ENCODE measurements at places on chromosomes 5 and 9.

GRCh38 chr5:180439911-180440769, 54.0 kb upstream of the CNOT6 start:
- DNase-seq: no peak

DNA sequence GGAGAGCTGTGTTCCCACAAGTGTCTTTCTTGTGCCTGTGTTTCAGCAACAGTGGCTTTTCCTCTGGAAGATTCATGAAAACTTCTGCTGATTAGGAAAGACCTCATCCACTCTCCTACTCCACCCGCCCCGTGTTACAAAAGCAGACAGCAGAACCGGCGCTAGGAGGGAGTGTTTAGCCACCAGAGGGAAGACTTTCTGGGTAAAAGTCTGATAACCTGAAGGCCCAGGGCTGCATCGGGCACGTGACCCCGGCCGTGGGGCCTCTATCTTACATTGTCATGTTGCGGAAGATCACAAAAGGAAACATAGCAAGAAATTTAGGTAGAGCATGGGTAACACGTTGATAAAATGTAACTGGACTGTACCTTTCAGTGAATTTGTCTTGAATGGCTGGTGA, 32.0 kb upstream of the DMRT2 start:
- DNase-seq: no peak

- DNase-seq: no peak
These were observed 29.8 kb upstream of the SLCO6A1 start for GRCh38 chr5:102528600-102528999.

DNA sequence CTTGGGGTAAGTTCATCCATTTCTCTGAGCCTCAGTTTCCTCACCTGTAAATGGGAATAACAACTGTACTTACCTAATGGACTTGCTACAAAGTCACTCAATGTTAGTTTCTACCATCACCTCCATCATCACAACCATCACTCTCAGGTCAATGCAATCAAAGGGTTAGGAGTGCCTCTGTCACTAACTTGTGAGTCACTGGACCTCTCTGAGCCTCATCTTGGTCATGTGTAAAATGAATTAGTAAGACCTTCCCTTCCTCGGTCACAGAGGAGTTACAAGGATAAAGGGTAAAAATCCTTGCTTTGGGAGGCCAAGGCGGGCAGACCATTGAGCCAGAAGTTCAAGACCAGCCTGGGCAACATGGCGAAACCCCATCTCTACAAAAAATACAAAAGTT, 12.8 kb downstream of the FABP6 start:
- no peak for DNase-seq

DNA sequence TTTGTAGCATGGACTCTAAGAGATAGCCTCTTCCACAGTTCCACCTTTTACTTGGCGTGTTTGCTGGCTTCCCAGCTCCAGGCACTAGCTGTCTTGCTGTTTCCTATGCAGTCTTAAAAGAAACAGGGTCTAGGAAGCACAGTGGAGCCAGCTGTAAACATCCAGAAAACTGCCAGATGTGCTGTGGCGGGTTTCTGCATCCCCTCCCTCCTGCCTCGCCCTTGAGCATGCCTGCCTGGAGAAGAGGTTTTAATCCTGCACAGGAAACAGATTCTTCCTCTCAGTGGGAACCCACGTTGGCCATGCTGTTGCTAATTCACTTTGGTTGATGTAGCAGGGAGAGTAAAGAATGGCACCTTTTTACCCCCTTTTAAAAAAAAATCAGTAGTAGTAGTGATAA, 121.3 kb downstream of the RPS23 start:
- no peak for DNase-seq

DNA sequence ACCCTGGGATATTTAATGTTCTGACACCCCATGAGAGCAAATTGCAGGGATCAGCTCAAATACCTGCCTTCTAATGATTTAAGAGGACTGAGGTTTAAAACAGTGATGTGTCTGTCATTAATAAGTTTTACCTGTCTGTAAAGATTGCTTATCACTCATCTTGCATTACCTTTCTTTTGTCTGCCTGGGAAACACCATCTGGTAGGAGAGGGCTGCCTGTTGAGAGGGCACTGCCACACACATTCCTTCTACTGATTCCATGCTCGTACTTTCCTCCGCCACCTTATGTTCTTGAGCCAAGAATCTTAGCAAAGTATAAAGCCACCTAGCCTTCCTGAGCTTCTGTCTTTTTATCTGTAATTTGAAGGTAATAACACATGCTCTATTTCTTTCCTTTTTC, 118.6 kb downstream of the KCTD16 start:
- no peak for DNase-seq
